IMR-90 (cell line): ENCODE measurements at places on chromosomes 7 and 10. TPM values are rescaled to one million over a fixed set of nuclear protein-coding genes. Genes with fewer than 3 reads are reported as not detected.

SMNDC1 gene
- 3.9 and 8.6 TPM in 2 replicates for total RNA-seq

DNA sequence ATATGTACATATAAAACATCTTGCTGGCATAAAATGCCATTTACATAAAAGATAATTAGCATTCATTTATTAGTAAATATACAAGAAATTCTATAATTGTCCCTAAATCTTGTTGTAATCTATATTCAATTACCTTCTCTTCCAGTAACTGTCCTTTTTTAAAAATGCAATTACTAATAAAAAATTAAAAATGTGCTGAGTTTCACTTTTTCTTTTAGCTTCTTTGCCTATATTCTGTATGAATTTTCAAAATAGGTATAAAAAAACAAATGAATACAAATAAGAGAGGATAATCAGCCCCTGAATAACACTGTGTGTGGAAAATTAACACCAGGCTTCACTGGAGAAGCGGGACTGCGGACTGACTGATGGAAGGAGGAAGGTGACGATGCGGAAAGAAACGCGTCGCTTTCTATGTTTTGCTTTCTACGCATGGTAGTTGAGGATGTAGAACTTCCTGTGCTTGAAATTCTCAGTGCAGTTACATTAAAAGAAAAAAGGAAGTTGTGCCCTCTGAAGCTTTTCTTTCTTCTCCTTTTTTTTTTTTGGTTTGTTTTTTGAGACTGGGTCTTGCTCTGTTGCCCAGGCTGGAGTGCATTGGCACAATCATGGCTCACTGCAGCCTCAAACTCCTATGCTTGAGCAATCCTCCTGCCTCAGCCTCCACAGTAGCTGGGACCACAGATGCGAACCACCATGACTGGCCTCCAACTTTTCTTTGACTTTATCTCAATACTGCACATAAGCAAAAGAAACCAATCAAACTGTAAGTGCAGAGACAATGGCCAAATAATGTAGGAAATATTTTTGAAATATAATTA lies 7.4 kb upstream of the ZMYND11 start:
- H3K4me1 ChIP-seq = peaks cover 5% of the 10 kb centered on the region
- no peak overlapping the region for H3K4me3 ChIP-seq
- no peaks in the 10 kb centered on the region for H3K36me3 ChIP-seq

DNA sequence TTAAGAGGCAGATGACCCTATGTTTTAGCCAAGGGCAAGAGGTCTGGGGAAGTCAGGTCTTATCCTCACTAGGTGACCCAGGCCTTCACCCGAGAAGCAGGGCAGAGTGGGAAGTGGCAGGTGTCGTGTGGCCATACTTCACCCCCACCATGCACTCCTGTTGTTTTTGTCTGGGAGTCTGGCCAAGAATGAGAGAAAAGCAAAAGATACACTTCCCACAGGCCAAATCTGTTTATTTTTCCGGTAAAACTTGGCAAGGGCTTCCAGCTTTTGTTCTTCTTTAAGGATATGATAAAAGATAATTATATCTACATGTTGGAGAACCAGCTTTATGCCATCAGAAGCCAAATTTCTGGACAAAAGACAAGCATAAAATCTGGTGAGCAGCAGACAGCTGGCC lies 137.4 kb upstream of the CDC14C start:
- H3K27me3 ChIP-seq = no peaks in the 10 kb centered on the region
- DNase-seq = no peak
- no peaks in the 10 kb centered on the region for H3K4me1 ChIP-seq
- H3K36me3 ChIP-seq = no peaks in the 10 kb centered on the region

DNA sequence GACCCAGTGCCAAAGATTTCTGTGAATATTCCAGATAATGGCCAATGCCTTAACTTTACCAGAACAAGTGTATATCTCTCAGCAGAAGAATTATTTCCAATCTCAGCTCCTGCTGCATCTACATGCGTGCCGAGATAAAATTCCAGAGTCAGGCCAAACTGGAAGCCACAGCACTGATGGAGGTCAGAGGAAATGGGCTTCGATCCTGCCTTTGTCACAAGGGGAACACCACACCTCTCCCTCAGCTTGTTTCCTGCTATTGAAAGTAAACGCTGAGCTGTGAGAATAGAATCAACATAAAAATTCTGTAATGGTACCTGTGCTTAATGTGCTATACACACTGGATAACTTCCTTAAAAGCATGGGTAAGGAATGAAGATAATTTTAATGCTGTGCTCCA lies 255.5 kb downstream of the NEBL start:
- no peaks in the 10 kb centered on the region for H3K27me3 ChIP-seq
- no peaks in the 10 kb centered on the region for H3K4me1 ChIP-seq
- no peak for DNase-seq
- no peak overlapping the region for H3K27ac ChIP-seq
- no peak overlapping the region for H3K4me3 ChIP-seq

DNA sequence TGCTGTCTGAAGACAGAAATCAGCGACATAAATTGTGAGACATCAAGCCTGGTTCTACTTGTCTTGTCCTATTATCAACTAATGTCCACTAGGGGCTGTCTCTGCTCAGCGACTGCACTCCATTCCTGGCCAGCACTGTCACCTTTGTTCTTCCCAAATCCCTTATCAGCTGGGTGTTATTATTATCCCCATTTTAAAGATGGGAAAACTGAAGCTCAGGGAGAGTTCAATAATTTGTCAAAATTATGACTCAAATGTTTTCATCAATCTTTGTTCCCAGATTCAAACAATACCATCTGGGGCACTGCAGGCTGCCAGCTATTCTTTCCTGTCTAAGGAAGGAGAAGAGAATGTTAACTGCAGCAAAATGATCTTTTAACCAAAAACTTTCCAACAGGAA lies 431.6 kb upstream of the NFE2L3 start:
- H3K4me3 ChIP-seq = no peak overlapping the region
- peak; percentile 2 for DNase-seq
- H3K36me3 ChIP-seq = no peaks in the 10 kb centered on the region

- no peaks in the 10 kb centered on the region for H3K4me1 ChIP-seq
- H3K27ac ChIP-seq = no peak overlapping the region
- no peak for DNase-seq
- no peaks in the 10 kb centered on the region; the same call in 1 of the 2 replicates for H3K27me3 ChIP-seq
- H3K4me3 ChIP-seq = no peak overlapping the region
- H3K36me3 ChIP-seq = no peaks in the 10 kb centered on the region
These were observed 89.2 kb downstream of the CARD11 start for GRCh38 chr7:2954433-2954853.

DNA sequence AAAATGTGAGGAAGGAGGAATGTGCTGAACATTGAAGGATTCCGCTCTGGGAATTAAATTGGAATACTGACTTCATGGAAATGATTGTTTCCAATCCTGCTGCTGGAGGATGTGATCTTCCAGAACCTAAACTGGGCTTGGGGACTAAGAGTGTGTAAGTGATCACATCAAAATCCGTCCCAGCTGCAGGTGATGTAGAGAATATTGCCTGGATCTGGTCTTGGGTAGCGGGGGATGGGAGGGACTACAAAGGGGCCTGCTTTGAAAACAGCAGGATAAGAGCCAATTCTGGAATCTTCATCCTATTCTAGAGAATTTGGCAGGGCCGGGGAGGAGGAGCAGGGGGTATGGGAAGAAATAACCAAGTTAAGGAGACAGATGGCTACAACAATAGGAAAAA lies 552.2 kb upstream of the FZD8 start:
- H3K4me3 ChIP-seq = no peak overlapping the region
- no peak overlapping the region for H3K27ac ChIP-seq
- no peaks in the 10 kb centered on the region for H3K27me3 ChIP-seq
- no peak for DNase-seq
- H3K4me1 ChIP-seq = no peaks in the 10 kb centered on the region

DNA sequence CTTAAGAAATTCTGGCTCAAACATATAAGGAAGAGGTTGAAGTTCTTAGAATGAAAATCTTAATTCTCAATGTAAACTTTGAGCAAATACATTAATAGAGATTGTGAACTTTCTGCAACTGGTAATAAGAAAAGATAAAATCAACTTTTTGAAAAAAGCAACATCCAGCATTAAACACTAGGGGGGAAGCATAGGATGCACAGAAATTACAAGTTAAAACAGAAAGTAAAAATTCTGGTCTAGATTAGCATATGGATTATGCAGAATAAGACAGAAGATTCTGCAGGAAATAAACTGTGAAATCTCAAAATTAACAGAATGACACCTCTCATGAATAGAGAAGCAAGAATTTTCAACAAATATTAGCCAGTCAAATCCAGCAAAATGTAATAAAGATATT lies 38.0 kb upstream of the CAV2 start:
- H3K4me3 ChIP-seq = no peak overlapping the region
- H3K36me3 ChIP-seq = no peaks in the 10 kb centered on the region
- no peak for DNase-seq
- H3K27me3 ChIP-seq = no peaks in the 10 kb centered on the region
- H3K4me1 ChIP-seq = peaks cover 6% of the 10 kb centered on the region
- H3K27ac ChIP-seq = no peak overlapping the region

DNA sequence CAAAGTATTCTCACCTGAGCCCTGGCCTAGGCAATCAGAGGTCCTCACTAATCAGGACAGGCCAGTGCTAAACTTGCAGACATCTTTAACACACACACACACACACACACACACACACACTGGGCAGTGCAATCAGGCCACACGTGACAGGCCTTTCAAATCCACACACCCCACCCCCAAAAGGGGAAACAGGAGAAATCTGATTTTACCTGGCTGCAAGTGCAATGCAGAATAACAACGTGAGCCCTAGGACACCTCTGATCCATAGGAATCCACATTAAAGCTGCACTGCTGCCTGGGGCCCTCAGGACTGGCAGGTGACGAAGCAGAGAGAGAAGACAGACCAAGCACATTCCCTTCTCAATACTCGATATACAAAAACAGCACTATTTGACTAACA lies 218.9 kb downstream of the FAM107B start:
- H3K4me3 ChIP-seq = no peak overlapping the region
- peaks cover 34% of the 10 kb centered on the region for H3K4me1 ChIP-seq
- no peaks in the 10 kb centered on the region for H3K27me3 ChIP-seq
- H3K27ac ChIP-seq = peak overlapping the region; percentile 3; the same call in 1 of the 2 replicates
- peaks cover 4% of the 10 kb centered on the region for H3K36me3 ChIP-seq

HECW1 gene
- total RNA-seq = 1.1 and 1.3 TPM in 2 replicates

DNA sequence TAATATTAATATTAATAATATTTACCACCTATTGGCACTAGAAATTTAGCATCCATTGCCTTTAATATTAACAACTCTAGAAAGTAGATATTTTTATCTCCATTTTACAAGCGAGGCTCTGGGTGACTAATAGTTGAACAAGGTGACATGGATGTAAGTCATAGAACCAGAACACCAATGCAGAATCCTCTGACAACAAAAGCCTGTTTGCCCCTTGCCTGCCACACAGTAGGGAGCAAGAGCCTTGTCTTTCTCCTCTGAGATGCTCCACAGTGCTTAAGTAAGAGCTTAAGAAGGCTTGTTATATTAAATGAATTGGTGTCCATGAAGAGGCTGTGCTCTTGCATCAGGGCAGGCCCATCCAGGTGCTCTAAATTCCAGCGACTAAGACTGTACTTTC lies 51.2 kb upstream of the LBX1 start:
- no peak overlapping the region for H3K4me3 ChIP-seq
- peaks cover 61% of the 10 kb centered on the region for H3K27me3 ChIP-seq
- no peak overlapping the region for H3K27ac ChIP-seq
- no peaks in the 10 kb centered on the region for H3K4me1 ChIP-seq
- DNase-seq = no peak

DNA sequence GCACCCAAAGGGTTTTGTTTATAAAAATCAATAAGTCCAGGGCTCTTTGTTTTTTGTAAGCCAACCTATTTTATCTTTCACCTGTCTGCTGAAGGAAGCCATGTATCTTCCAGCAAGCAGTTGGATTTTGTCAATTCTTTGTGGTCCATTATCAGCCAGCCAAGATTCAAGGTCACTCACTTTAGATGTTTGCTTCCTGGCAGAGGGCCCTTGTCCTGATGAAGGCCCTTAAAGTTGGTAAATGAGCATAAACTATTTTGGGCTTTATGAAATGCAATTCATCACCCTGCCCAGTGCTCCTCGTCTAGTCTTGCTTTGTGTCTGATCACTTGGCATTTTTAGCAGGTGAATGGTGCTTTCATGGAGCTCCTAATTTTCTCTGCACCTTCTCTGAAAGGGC lies 1004.2 kb downstream of the GRID1 start:
- H3K4me1 ChIP-seq = no peaks in the 10 kb centered on the region
- no peaks in the 10 kb centered on the region for H3K36me3 ChIP-seq
- no peak overlapping the region for H3K4me3 ChIP-seq
- no peak overlapping the region for H3K27ac ChIP-seq

DNA sequence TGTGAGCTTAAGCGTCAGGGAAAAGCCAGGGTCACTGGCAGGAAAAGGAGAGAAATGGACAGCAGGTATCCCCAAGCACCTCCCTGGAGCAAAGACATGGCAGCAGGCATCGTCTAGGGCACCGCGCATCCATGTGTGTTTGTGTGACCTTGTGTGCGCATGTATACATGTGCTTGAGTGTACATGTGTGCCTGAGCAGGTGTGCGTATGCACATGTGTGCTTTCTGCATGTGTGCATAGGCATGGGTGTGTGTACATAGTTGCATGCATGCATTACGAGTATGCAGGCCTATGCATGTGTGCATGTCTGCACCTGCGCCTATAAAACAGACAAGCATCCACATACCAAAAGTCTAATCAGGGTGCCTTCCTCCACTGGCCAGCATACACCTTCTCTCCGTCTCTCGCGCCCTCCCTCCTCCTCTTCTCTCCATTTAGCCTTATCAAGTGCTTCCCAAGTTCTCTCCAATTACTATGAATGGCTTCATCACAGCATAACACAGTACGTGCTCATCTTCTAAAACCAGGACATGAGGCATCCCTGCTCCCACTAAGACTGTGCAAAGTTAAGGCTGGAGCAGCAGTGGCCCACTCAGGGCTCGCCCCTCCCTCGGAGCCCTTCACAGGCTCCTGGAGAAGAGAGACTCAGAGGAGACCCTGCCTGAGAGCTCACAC lies 30.6 kb downstream of the RASGEF1A start:
- no peaks in the 10 kb centered on the region for H3K36me3 ChIP-seq
- no peak overlapping the region for H3K4me3 ChIP-seq
- H3K27ac ChIP-seq = no peak overlapping the region
- DNase-seq = no peak
- no peaks in the 10 kb centered on the region for H3K4me1 ChIP-seq

- H3K4me1 ChIP-seq = no peaks in the 10 kb centered on the region
- H3K4me3 ChIP-seq = no peak overlapping the region
- no peak overlapping the region for H3K27ac ChIP-seq
- DNase-seq = peak; percentile 8
- H3K36me3 ChIP-seq = no peaks in the 10 kb centered on the region
These were observed 33.0 kb downstream of the TMEM106B start for GRCh38 chr7:12244129-12244528.

- H3K36me3 ChIP-seq = no peaks in the 10 kb centered on the region
- no peak overlapping the region for H3K27ac ChIP-seq
- no peaks in the 10 kb centered on the region for H3K27me3 ChIP-seq
- H3K4me3 ChIP-seq = no peak overlapping the region
- DNase-seq = no peak
These were observed 220.6 kb upstream of the RHOBTB1 start for GRCh38 chr10:61164458-61165160.

- no peaks in the 10 kb centered on the region for H3K36me3 ChIP-seq
- H3K4me1 ChIP-seq = no peaks in the 10 kb centered on the region
- H3K27me3 ChIP-seq = no peaks in the 10 kb centered on the region
- H3K4me3 ChIP-seq = no peak overlapping the region
- no peak overlapping the region for H3K27ac ChIP-seq
These were observed 32.2 kb upstream of the MCU start for GRCh38 chr10:72659694-72660093.

MRLN gene
- not detected in 2 replicates for total RNA-seq

LIPF gene
- total RNA-seq = not detected in 2 replicates

BEND7 gene
- 2.3 and 3.1 TPM in 2 replicates for total RNA-seq

- no peaks in the 10 kb centered on the region for H3K4me1 ChIP-seq
- no peak overlapping the region for H3K27ac ChIP-seq
- H3K27me3 ChIP-seq = no peaks in the 10 kb centered on the region
These were observed 34.3 kb upstream of the TMEM26 start for GRCh38 chr10:61487506-61487905.
